IMR-90 (cell line): ENCODE measurements at places on chromosomes 16 and 17. TPM values are rescaled to one million over a fixed set of nuclear protein-coding genes. Genes with fewer than 3 reads are reported as not detected.

- DNase-seq, result no peak
These were observed 45.4 kb upstream of the RASD1 start for GRCh38 chr17:17541640-17542001.

DNA sequence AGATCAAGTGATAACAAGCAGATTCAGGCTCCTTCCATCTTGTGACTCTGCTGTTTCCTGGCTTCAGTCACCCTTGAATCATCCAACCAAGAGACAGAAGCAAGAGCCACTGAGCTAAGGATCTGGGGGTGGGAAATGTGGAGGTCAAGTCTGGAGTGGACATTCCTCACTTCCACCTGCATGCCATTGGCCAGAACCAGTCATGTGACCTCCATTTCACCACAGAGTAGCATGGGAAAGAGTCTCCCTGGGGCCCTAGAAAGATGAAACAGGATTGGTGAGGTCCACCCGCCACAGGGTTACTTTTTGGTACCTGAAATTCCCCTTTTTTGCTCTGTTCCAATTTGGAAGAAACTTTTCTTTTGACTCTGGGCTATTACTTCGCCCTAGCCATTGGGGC is 1006.0 kb upstream of the EEF2KMT start:
- no peak for DNase-seq

DNA sequence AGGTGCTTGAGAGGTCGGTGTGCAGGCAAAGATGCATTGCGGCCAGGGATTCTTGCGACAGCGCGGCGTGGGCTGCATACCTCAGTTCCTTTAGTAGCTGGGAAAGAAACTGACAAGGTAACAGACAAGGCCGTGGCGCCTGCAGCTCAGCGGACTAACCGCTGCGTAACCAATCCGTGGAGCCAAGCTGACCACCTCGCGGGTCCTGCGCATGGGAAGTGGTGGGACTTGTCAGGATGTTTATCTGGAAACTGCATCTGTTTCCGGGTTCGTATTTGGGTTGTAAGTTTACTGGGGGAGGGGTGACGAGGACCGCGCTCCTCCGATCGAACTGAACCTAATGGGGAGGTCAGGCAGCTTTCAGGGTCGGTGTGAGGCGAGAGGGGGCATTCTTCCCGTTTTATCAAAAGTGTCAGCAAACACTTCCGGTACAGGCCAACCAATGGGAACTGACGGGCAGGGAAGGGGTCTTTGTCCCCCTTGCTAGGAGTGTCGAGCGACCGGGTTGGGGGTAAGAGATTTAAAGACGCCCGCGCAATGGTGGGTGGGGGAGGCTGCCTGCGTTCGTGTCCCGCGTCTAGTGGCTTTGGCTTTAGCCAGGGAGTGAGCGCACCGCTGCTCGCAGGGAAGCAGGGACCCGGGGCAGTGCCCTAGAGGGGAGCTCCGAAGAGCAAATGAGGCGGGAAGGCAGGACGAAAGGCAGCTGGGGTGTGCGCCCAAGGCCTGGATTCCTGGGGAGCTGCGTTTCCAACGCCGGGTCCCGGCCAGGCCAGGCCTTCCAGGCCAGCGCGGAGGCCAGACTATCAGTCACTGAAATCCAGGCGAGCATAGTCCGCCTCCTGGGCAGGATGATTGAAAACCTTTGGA is 7.0 kb downstream of the IRX6 start:
- DNase-seq, result no peak

- no peak for DNase-seq
These were observed 37.4 kb upstream of the DLX4 start for GRCh38 chr17:49931416-49932137.

GRCh38 chr16:89349947-89350633 is 132.6 kb downstream of the ZNF778 start:
- no peak for DNase-seq

DNA sequence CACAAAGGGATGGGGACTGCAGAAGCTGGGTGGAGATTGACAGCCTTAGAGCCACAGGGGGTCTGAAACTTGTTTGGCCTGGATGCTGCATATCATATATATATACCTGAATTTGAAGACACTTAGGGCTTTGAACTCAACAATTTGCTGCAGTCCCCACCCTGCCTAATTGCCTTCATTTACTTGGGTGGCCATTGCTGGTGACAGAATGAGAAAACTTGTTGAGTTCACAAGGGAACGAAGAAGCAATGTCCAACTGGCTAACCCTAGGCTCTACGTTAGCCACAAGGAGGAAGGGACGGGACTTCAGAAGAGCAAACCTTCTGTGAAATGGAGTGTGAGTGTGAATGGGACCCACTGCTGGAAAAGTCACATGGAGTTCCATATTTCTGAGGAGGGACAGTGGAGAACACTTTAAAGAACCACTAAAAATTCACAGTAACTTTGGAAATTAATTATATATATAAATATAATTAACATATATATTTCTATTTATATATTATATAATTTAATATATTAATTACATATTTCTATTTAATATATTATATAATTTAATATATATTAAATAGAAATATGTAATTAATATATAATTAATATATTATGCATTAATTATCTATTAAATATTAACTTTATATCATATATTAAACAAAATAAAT is 215.3 kb upstream of the SOX9 start:
- no peak for DNase-seq

GRCh38 chr17:1384905-1385435 is 15.1 kb downstream of the YWHAE start:
- no peak for DNase-seq

DHX58 gene
- 1.9 and 2.8 TPM in 2 replicates for polyA plus RNA-seq

PRSS22 gene
- not detected in 2 replicates for polyA plus RNA-seq

AOC3 gene
- polyA plus RNA-seq, result 0.10 and 0.17 TPM in 2 replicates

KRTAP2-2 gene
- 0.17 TPM in 1 of 2 replicates, not detected in the other for polyA plus RNA-seq
